ENCODE measurements at places on chromosomes 5 and 9.

GRCh38 chr9:106478727-106479126 lies 384.2 kb upstream of the ZNF462 start:
- DNase-seq, result no peak

GRCh38 chr5:68738841-68739240 lies 355.0 kb upstream of the SLC30A5 start:
- no peak for DNase-seq

DNA sequence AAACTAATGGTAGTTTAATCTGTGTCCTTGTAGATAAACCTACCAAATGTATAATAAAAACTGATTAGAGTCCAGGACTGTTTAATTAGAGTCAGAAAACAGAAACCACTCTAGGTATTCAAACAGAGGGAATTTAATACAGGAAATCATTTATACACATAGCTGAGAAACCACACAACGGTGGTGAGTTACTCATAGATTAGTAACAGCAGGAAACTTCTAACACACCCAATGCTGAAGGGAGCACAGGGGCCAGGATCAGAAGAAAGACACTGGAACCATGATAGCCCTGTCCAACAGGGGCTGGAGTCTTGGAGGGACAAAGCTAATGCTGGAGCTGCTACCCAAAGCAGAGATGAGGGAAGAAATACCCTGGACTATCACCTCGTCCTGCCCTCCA lies 321.0 kb downstream of the ACTL7B start:
- no peak for DNase-seq

DNA sequence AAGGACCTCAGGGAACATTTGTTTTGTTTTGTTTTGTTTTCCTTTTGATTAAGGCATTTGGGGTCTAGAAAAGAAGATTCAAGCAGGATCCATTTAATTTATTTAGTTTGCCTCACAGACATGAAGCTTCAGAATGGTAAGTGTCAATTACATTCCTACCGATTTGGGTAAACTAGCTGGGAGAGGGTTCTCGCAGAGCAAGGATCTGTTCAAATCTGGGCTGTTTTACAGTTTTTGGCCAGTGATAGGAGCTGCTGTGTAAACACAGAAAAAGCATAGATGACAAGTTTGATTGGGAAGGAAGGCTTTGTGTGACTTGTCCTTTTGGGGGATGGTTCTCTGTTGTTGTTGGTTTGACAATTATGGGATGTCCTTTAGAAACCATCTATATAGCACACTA lies 470.3 kb upstream of the WWC1 start:
- no peak for DNase-seq

GRCh38 chr5:142896325-142897007 lies 126.3 kb downstream of the ARHGAP26 start:
- no peak for DNase-seq

DNA sequence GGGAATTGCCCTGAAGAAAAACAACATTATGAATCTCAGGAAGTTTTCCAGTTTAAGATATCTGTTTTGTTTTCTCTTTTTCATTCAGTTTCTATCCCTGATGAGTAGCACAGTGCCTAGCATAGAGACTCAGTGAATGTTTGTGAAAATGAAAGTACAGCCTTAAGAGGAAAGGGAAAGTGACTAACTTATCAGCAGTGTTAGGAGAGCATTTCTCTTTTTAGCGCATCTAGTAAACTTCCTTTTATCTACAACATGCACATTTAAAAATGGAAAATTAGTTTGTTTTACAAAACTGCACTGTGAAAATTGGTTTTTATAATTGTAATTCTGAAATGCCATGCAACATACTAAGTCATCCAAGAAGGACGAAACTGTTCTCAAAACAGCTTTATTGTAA lies 110.8 kb downstream of the SMARCA2 start:
- no peak for DNase-seq

DNA sequence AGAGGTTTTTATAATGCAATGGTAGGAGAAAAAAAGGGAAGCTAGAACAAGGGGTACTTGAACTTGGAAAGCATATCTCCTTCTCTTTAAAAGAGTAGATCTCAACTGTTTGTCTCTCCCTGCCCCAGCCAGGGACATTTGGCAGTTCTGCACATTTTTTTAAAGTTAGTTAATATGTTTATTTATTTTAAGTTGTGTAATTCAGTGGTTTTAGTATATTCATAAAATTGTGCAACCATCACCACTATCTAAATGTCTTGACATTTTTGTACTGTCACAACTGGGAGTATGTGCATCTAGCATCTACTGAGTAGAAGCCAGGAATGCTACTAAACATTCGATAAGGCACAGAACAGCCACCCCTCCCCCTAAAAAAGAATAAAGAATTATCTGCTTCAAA lies 103.5 kb upstream of the DPYSL3 start:
- no peak for DNase-seq

- DNase-seq, result no peak
Observed at GRCh38 chr9:79637177-79637925, 65.6 kb downstream of the TLE4 start.

- no peak for DNase-seq
Observed at GRCh38 chr5:99795031-99795430, 740.1 kb upstream of the FAM174A start.

- no peak for DNase-seq
Observed at GRCh38 chr5:77232574-77233358, 22.3 kb downstream of the PDE8B start.

DNA sequence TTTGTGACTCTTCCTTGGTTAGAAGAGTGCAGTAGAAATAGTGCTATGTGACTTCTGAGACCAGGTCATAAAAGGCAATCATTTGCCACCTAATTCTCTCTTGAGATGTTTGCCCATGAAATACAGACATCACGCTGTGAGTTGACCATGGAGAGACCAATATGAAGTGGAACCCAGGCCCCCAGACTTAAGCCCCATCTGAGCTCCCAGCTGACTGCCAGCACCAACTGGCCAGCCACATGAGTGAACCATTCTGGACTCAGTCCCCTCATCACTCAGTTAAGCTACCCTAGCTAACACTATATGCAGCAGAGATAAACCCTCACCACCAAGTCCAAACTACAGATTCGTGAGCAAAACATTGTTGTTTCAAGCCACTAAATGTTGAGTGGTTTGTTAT lies 60.7 kb upstream of the NIPBL start:
- no peak for DNase-seq

- DNase-seq, result no peak
Observed at GRCh38 chr5:110203661-110204060, 513.9 kb downstream of the MAN2A1 start.

GRCh38 chr9:124291801-124292396 lies 34.1 kb downstream of the NEK6 start:
- no peak for DNase-seq

- DNase-seq, result no peak
Observed at GRCh38 chr9:79660615-79661014, 88.8 kb downstream of the TLE4 start.

- no peak for DNase-seq
Observed at GRCh38 chr9:107480386-107480789, 9.2 kb downstream of the KLF4 start.

DNA sequence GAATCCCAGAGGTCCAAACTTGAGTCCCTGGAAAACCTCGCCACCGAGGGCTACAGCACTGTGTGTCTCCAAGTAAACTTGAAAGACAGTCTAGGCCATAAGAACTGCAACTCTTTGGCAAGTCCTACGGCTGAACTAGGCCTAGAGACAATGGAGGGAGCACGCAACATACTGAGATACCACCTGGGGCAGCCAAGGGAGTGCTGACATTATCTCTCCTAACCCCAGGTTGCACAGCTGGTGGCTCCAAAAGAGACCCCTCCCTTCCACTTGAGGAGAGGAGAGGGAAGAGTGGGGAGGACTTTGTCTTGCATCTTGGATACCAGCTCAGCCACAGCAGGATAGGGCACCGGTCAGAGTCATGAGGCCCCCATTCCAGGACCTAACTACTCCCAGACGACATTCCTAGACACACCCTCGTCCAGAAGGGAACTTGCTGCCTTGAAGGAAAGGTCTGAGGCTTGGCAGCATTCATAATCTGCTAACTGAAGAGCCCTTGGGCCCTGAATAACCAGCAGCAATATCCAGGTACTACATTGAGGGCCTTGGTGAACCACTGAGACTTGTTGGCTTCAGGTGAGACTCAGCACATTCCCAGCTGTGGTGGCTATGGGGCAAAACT lies 42.7 kb downstream of the AP3B1 start:
- DNase-seq, result no peak

GRCh38 chr5:168916852-168917251 lies 337.7 kb upstream of the PANK3 start:
- DNase-seq, result no peak

DNA sequence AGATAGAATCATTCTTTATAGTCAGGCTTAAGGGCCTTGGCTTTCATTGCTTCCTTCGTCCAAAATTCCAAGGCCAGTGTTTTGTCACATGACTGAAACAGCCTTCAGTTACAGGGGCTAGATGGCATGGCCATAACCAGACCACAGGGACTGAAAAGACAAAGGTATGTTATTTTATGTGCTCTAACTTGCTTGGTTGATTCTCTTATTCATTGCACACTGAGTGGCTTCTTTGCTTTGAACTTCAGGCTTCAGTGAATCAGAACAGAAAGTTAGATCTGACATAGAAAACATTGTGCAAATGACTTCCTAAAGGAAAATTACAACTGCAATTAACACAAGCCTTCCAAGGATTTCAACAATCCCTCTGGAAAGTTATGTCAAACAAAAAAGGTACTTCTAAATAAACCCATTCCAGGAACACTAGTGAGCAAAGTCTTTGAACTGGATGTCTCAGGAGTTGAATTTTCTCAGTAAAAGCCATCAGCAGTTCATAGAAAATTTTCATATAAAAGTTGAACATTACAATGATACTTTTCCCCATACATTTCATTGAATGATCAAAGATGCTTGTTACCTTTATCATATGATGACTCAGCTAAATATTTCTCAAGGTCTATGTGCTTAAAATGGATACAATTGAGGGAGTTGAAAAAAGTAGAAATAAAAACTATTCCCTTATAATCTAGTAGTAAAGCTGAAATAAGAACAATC lies 355.3 kb downstream of the TMEM232 start:
- DNase-seq, result no peak

DNA sequence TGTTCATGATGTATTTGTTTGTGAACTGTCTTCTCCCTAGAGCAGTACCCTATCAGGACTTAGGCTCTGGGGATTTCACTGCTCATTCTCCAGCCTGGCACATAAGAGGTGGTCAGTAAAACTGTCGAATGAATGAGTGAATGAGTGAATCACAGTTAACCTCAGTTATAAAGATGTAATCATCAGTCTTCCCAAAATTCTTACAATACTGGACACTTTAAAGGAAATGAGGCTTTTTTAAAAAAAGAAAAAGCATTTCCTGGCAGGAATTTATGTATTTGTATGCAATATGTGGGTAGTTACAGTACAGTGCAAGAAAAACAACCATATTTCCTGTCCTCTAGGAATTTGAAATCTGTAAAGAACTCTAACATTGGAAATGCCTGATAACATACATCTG lies 59.6 kb downstream of the RAI14 start:
- no peak for DNase-seq

DNA sequence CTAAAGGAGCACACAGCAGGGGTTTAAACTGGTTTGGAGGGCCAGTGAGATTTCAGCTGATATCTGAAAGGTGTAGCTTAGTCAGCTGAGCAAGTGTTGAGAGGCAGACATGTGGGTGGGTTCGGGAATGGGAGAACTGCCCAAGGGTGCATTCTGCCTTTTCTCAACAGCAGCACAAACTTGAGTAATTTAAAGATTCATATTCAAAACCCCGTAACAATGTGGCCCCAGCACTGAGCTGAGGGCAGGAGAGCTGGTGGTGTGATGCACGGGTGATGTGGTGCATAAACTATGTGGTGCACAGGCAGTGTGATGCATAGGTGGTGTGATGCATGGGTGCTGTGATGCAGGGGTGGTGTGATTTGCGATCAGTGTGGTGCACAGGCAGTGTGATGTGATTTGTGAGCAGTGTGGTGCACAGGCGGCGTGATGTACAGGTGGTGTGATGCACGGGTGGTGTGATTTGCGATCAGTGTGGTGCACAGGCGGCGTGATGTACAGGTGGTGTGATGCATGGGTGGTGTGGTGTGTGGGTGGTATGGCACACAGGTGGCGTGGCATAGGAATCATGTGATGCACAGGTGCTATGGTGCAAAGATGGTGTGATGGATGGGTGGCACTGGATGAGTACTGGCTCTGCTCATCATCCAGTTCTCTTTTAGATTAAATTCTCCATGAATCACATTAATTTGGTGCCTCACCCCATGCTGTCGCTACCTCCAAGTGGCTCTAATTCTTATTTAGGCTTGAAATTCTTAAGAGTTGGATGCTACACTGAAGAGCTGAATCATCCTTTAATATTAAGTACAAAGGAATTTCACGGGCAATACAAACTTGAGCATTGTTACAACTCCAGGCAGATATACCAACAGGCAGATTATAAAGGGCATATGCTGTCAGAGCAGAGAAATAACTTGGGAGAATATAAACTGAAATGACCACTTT lies 53.6 kb downstream of the DAP start:
- no peak for DNase-seq

DNA sequence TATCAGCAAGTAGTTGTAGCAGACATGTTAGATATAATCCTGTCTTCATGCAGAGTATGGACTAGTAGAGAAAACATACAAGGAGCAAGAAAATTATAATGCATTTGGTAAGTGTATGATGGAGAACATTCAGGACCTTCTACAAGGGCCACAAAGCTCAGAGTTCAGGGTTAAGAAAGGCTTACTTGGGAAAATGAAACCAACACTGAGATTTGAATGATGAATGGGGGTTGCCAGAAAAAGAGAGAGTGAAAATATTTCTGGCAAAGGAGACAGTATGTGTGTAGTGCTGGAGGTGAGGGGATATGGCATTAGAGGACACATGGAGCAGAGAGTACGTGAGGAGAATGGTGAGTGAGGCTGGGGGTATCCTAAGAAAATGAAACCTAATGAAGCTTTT lies 169.8 kb upstream of the STK32A start:
- no peak for DNase-seq

GRCh38 chr5:33330992-33331391 lies 109.8 kb upstream of the TARS1 start:
- DNase-seq, result no peak

- DNase-seq, result no peak
Observed at GRCh38 chr5:173673295-173674101, 57.0 kb upstream of the BOD1 start.

GRCh38 chr9:83030391-83031107 lies 32.4 kb downstream of the RASEF start:
- DNase-seq, result no peak

DNA sequence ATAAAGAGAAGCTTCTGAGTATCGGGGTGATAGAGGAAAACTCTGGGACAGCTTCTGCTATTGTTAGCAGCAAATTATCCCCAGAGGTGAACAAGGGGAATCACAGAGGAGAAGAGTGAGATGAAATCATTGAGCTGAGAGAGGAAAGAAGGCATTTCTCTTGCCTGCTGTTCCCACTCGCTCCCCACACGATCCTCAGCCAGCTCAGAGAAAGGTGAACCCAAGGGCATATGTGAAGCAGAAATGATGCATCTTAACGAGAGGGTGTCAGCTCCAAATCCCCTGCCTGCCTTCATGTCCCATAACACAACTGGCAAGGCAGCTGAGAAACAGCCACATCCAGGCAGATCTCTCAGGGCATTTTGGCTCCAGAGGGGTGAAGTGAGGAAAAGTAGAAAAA lies 111.6 kb downstream of the BRINP1 start:
- DNase-seq, result no peak

- no peak for DNase-seq
Observed at GRCh38 chr9:89370593-89370992, 52.3 kb downstream of the SECISBP2 start.
